Right atrium auricular region (tissue), 2 donors: ENCODE measurements at places on chromosomes 13 and 19. TPM values are rescaled to one million over a fixed set of nuclear protein-coding genes. Genes with fewer than 3 reads are reported as not detected.

MTUS2 gene
- total RNA-seq = 34.6 TPM

CEACAM6 gene
- total RNA-seq = not detected

ZNF415 gene
- 14.1 TPM for total RNA-seq

- DNase-seq = no peak
Observed at GRCh38 chr19:12521996-12522395, 29.3 kb downstream of the ZNF564 start.

GRCh38 chr13:30113983-30114570, 193.3 kb downstream of the KATNAL1 start:
- no peak for DNase-seq

GRCh38 chr13:105937451-105937850, 598.0 kb downstream of the EFNB2 start:
- DNase-seq = no peak

DNA sequence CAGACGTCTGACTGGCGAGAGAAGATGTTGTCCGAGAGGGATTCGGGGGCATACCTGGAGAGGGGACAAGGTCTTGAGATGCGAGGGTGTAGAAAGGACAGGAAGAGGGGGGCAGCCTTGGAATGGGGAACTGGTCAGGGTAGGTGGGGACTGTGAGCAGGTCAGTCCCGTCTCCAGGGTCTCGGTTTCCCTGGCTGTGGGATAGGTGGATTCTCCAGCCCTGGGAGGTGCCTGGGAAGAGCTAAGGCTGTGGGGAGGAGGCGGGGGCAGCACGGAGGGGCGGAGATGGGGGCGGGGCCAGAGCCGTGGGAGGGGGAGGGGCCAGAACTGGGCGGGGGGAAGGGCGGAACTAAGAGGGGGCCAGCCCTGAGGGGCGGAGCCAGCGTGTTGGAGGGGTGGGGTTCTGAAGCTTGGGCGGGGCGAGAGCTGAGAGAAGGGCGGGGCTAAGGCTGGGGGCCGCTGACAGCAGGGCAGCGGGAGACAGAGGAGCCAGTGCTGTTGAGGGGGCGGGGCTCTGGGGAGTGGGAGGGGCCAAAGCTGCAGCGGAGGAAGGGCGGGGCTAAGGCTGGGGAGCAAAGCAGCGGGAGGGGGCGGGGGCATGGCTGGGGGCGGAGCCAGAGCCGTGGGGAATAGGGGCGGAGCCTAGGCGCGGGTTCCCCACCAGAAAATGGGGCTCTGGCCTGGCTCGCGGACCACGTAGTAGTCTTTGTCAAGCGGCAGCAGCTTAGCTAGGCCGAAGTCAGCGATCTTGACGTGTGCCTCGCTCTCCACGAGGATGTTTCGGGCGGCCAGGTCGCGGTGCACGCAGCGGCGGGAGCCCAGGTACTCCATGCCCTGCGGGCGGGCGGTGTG, 9.5 kb upstream of the INSL3 start:
- no peak for DNase-seq
